Astrocyte of the hippocampus (primary cell): ENCODE measurements at places on chromosomes 5 and 9.
A peak's percentile ranks its signal among the peaks of the same experiment; 100 is the strongest.

- no peak for DNase-seq
Observed at GRCh38 chr5:61264273-61264661, 67.8 kb upstream of the ZSWIM6 start.

- no peak for DNase-seq
Observed at GRCh38 chr9:23011669-23012068, 565.0 kb downstream of the DMRTA1 start.

GRCh38 chr5:78819166-78819565 is 165.9 kb downstream of the ARSB start:
- DNase-seq = peak; percentile 28

- DNase-seq = no peak
Observed at GRCh38 chr5:6076341-6077239, 301.8 kb downstream of the MED10 start.

DNA sequence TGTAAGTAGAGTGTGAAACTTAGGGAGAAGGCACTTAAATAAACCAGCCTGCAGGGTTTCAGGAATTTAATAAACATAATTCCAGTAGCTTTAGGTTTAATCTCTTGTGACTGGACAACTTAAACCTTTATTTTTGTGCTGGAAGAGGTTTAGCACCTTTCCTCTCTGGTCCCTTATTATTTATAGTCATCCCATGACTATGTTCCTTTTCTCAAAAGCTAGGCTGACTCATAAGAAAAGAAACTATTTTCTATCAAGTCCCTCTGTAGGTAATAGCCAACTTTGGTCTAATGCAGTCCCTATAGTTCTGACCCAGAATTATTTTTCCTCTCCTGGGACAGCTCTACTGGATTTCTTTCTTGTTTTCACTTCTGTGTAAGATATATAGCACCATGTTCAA is 588.9 kb downstream of the NR2F1-AS1 start:
- DNase-seq = peak; percentile 15

DNA sequence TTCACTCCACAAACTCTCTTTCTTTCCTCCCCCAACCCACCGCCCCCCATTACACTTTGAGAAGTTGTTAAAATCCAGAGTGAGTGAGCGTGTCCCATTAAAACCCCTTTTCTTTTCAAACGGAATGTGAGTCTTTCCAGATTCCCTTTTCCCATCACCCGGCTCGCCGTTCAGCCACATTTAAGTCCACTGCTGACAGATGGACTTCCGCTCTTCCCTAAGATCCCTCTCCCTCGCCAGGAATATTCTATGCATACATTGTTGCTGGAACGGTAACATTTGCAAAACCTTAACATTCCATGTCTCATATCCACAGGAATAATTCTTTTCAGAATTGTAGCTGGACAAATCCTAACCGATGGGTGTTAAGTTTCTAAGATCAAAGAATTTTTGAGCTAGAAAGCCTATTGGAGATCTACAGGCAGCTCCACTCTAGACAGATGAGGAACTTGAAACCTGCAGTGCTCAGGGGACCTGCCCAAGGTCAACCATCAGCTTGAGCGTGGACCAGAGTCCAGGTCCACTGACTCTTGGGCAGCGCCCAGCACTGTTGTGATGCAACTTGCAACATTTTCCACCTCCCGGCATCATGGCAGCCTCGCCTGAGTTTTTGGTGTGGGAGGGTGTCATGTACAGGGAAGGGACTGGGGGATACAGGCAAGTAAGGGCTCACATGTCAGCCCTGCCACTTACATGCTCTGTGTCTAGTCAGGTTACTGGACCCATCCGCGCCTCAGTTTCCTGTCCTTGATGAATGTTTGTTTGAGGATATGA is 500.1 kb downstream of the CCDC171 start:
- no peak for DNase-seq
